ENCODE measurements at places on chromosomes 1 and 21.

GRCh38 chr1:152517237-152517811 is 3.0 kb downstream of the CRCT1 start:
- no peak for DNase-seq

DNA sequence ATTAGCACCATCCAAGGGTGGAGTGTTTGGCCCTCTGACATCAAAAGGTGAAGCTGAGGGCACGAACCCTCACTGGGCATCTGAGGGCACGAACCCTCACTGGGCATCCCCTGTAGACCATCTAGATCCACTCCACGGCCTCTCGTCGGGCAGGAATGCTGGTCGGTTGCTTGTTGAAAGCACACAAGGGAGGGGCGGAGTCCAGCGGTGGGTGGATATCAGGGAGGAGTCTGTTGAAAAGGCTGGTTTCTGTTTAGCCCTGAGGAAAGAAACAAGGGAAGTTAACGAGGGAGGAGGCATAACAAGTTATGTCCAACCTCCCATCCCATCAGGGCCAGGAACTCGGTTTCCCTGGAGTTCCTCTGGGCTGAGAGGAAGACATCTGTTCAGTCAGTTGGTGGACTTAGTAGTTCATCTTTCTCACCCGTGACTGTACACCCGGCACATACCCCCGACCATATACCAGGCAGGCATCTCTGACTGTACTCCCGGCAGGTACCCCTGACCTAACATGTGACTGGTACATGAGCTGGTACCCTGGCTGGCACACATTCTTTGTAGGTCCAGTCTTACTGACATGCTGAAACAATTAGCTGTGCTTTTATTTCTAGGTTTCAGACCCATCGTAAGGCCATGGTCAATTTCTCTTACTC is 32.1 kb upstream of the PDE9A start:
- DNase-seq = no peak

DNA sequence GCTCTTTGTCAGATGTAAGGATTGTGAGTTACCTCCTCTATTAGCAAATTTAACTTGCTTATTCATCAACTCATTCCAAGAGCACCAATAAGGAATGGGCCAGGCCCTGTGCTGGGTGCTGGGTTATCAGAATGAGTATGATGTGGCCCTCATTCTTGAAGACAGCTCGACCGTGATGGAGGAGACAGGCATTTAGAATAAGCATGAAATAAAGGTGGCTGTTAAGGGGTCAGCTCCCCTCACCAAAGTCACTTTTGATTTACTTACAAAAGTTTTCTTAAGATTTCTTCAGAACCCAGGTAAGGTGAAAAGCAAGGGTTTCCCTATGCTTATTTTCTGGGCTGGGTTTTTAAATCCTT is 15.3 kb upstream of the PADI1 start:
- no peak for DNase-seq

GRCh38 chr1:27630859-27631491 is 4.0 kb downstream of the FGR start:
- DNase-seq = no peak

DNA sequence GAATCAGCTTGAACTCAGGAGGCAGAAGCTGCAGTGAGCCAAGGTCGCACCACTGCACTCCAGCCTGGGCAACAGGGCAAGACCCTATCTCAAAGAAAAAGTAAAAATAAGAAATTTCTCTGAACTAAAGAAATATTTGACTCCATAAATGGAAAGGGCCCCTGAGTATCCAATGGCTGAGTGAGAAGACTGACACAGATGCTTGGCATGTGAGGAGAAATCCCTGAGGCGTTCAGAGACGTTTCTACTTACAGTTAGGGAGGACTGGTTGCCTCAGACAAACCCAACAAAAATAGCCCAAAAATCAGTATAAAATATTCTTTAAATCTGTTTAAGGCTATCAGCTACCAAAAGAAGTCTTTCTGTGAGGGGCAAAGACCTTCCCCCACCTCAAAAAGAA is 3.0 kb upstream of the SUMO3 start:
- DNase-seq = no peak

DNA sequence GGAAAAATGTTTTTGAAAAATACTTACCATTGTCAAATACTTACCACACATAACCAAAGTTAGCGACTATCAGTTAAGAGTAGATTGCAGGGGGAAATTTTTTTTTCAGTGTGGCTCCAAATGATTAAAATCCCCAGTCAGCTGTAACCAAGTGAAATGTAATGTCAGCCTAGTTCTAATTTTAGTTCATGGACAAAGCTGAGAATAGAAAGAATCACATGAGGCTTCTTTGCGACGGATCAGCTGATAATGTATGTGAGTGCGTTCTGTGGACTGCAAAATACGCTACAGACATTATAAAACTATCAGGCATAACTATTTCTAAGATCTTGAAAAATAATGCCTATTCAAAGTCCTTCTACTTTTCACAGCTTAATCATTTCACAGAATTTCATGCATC is at the start of gene LRRC39:
TSS of gene LRRC39 (minus strand) at position 166 of the 400 bp plus-strand sequence. CDS start 9,740 bp downstream, outside the sequence.
- DNase-seq = no peak

DNA sequence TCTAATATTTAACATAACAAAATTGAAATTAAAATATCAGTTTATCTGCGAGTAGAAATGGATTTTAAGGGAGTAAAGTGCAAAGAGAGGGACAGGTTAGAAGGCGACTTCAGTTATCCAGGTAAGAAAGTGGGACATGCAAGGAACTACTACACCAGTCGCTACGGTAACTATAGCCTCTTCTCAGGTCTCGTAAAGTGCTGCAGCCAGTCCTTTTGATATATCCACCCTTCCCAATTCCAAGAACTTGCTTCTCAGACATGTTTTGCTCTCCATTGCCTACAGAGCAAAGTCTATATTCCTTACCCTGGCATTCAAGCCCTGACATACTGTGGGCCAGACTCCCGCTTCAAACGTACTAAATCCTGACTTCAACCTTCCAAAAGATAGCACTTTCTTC is 2.5 kb downstream of the COA7 start:
- no peak for DNase-seq

GRCh38 chr21:33289199-33289819 is 23.1 kb downstream of the IL10RB start:
- DNase-seq = no peak

GRCh38 chr21:41695513-41695912 is 71.3 kb downstream of the RIPK4 start:
- no peak for DNase-seq

- no peak for DNase-seq
Observed at GRCh38 chr21:45506241-45506817, 35.9 kb downstream of the SLC19A1 start.

DNA sequence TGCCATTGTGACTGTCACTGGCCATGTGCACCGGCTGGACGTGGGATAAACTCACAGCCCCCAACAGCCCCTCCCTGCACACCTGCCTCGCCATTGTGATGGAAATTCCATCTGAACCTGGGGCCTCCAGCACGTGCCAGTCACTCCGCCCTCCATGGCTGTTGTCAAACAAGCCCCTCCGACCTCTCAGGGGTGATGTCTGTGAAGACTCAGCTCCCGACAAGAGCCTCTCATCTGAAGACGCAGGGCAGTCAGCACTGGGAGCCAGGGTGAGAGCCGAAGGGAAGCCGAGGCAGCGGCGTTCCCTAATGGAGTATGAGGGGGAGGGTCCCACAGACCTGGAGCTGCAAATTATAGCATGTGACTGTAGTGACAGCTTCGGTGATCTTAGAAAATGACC is 1.4 kb upstream of the KRTAP10-2 start:
- DNase-seq = no peak

- no peak for DNase-seq
Observed at GRCh38 chr1:172951730-172952365, 98.9 kb downstream of the TNFSF18 start.

- no peak for DNase-seq
Observed at GRCh38 chr21:36716836-36717235, 17.9 kb downstream of the SIM2 start.

DNA sequence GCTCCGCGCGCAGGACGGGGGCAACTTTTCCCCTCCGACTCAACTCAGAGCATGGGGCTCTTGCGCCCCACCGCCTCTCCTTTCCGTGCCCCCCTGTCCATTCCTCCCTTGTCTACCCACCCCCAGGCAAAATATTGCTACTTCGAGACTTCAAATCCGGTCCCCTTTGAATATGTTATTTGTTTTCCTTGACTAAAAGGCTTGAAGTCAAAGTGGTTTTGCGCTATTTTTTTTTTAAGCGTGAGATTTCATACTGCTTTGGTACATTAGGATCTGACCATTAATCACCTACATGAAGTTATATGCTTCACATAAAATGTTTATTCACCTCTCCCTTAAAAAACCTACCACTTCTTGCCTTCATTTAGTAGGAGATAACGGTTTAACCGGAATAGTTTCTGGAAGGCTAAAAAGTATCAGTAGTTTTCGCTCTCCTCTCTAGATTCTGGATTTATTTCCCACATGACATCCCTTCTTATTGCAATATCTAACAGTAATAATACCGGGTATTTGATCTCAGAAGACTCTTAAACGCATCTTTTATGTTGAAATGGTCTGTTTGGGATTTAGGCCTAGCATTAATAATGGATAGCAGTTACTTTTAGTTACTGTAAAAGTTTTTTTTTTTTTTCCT is 1.6 kb downstream of the NFIA start:
- DNase-seq = no peak

DNA sequence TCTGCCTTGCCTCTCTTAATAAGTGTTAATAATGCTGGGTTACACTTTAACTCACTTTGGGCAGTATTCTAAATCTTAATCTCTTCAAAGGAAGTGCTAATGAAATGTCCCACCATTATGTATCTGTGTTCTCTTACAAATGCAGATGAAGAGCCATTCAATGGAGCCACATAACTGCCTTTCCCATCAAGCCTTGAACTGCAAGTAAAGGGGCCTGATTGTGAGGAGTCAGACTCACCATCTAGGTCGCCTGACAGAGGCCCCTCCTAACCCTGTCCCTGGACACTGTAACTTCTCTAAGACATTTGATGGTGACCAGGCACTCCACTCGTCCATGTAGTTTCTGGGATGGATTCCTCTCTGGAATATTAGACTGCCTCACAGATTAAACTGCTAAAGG is 329.4 kb downstream of the KIF26B start:
- DNase-seq = no peak

- no peak for DNase-seq
Observed at GRCh38 chr1:30526652-30527345, 196.6 kb downstream of the MATN1 start.

DNA sequence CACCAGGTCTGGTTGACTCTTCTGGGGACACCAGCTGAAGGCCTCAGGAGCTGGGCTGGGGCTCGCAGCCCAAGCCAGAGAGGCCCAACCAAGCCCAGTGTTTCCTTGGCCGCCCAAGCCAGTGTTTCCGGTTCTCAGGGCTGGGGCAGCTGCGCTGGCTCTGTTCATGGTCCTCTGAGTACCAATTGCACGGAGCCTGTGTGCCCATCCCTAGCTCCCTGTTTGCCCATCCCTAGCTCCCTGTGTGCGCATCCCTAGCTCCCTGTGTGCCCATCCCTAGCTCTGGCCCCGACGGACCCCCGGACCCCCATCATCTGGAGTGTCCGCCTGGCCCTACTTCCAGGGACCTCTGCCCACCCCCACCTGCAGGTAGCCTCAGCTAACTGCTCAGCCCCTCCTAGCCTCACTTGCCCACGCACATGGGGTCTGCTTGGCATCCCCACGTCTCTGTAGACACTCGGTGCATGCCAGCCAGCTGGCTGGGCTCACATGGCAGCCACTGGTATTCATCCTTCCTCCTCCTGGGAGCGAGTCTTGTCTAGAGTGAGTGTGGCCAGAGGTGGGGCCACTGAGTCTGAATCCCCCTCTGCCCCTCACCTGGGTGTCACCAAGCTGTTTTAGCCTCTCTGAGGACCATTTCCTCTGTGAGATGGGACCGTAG is 64.0 kb downstream of the WNT9A start:
- DNase-seq = no peak

DNA sequence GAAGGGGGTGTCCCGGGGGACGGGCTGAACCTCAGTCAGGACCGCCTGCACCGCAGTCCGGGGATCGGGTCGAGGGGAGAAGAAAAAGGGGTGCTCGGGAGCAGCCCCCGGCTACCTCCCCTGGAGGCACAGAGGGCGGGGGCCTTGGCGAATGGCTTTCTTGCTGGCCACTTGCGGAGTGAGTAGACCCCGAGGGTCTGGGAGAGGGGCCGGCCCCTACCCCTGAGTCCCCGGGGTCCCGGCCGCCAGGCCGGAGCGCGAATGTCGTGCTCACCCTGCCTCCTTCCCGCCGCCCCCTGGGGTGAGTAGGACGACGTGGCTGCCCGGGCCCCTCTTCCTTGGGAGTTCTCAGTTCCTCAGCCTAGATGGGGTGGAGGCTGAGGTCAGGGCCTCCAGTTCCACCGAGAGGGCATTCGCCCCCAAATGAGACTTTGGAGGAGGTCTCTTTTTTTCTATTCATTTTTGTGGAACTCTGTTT is 113.0 kb downstream of the OSBPL9 start:
- no peak for DNase-seq

- no peak for DNase-seq
Observed at GRCh38 chr1:56644064-56644918, 823 bp upstream of the PRKAA2 start.

DNA sequence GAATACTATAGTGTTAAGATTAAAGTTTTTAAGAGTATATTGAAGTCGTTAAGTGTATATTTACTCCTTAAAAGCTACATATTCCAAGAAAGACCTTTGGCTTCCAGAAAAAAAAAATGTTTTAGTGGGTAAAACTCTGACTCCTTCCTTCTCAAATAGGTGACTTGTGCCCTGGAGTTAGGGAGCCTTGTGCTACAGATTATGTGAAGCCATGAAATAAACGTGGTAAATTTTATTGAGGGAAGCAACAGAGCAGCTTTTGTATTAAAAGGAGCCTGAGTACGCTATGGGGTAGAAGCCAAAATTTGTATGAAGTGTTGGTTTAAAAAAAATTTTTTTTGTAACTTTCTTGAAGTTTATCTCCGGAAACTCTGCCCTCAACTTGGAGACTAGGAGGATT is 994 bp downstream of the RO60 start:
- no peak for DNase-seq

- DNase-seq = no peak
Observed at GRCh38 chr1:60280256-60280655, 206.7 kb upstream of the C1orf87 start.

DNA sequence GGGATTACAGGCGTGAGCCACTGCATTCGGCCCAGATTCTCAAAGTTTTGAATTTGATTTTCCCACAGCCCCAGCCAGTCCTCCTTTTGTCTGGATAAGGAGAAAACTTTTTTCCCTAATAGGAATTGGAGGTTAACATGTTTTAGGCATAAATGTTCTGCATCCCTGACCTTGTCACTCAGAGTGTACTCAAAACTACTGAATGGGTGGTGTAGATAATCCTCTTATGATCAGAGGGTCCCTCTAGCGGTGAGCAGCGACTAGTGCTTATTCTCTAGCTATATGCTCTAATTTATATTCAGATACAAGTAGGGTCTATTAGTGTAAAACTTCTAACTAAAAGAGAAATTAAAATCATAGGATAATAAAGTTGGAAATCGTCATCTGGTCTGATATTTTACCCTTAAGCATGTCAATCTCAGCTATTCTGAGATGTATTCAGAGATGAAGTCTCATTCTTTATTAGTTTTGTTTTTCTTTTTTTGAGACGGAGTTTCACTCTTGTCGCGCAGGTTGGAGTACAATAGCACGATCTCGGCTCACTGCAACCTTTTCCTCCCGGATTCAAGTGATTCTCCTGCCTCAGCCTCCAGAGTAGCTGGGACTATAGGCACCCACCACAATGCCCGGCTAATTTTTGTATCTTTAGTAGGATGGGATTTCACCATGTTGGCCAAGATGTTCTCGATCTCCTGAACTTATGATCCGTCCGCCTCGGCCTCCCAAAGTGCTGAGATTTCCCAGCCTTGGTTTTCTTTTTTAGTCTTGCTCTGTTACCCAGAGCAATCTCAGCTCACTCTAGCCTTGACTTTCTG is 2.7 kb upstream of the PSMD4 start:
- peak; percentile 36 for DNase-seq

All from T-helper 1 cell (primary cell).